ENCODE measurements at places on chromosomes 7 and 10. TPM values are rescaled to one million over a fixed set of nuclear protein-coding genes. Genes with fewer than 3 reads are reported as not detected.

The MBL2 gene
- not detected for total RNA-seq

The EPDR1 gene
- total RNA-seq, result 49.1 TPM

The WDR11 gene
- 12.3 TPM for total RNA-seq

The CRHR2 gene
- total RNA-seq, result 0.24 TPM

The ZP3 gene
- not detected for total RNA-seq

The PTPRN2 gene
- 1.2 TPM for total RNA-seq

DNA sequence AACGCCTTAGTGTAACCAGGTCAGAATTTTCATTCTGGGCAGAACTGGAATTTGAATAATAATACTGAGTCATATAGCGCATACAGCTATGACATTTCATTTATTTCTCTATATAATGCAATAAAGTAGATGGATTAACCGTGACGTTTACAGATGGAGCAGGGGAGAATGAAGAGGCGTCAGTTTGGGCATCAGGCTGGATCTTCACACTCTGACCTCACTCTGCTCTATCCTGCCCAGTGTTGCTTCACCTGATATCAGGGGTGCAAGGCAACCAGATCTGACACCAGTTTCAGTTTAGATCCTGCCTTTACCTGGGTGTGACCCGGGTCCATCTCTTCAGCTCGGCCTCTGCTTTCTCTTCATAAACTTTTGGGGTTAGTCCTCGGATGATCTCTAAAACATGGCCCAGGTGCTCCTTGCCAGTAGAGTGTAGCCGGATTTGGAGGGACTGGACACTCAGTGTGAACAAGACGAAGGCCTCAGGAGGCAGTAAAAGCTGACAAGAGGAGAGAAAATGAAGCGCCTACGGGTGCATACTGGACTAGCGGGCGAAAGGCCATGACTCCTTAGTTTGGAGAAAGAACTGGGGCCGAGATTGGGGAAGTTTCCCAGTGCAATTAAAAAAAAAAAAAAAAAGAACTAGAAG is 1.4 kb upstream of the ZYX start:
- DNase-seq, result no peak

DNA sequence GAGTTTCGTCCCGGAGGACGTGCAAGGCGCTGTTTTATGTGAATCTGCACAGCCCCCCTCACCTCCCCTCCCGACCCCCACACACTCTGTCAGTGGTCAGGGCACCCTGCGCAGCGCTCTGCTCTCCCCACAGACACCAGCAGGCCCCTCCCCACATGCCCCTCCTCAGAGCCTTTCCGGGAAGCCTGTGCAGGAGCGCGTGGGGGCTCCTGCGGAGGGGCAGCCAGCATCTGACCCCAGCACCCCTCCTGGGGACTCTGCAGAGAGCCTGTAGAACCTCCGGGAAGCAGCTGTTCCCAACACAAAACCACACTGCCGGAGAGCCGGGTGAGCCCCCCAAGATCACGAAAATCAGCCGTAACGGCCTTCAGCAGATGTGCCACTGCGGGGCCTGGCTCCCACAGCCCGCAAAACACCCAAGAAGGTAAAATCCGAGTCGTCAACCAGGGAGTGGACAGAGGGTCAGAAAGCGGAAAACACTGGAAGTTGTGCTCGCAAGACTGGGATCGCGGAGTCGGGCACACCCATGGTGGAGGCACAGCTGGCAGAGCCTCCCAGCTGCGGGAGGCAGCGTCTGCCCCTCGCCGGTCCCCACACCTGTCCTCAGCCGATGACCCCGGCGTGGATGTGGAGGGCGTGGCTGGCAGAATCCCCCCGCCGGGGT is 53.8 kb upstream of the PDGFA start:
- no peak for DNase-seq

DNA sequence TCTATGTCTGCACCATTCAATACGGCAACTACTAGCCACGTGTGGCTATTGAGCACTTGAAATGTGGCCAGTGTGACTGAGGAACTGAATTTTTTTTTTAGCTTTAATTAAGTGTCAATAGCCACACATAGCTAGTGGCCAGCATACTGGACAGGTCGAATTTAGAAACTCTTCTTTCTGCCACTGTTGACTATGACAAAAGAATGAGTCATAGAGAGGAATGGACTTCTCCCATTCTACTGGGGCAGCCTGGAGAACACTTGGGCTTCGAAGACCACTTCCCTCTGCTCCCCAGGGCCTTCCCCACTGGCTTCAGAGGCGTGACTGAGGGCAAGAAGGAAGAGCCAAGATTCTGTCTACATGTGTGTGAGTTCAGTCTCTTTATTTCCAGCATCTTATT is 137.5 kb downstream of the SNX10 start:
- no peak for DNase-seq

GRCh38 chr10:102159051-102159597 is 6.9 kb downstream of the NOLC1 start:
- DNase-seq, result no peak

Measured in Right ventricle myocardium superior (tissue), 1 donor.